ENCODE measurements at places on chromosomes 1 and 21. TPM values are rescaled to one million over a fixed set of nuclear protein-coding genes. Genes with fewer than 3 reads are reported as not detected.
A peak's percentile ranks its signal among the peaks of the same experiment; 100 is the strongest.

DNA sequence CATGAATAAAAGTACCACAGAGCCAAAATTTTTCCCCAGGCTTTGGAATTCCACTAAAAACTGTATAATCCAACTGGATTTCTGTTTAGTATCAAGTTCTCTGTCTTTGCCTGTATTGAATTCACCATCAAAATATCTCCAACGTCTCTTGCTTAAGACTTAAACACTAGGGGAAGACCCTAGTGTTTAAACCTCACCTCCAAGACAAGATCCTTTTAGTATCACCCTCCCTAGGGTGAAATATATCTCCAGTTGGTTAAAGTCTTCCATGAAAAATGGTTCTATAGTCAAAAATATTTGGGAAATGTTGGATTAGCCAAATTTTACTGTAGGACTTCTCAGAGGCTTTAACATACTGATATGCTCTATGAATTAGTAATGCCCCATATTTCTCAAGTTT lies 8.1 kb upstream of the XCL1 start:
- no peak for DNase-seq

DNA sequence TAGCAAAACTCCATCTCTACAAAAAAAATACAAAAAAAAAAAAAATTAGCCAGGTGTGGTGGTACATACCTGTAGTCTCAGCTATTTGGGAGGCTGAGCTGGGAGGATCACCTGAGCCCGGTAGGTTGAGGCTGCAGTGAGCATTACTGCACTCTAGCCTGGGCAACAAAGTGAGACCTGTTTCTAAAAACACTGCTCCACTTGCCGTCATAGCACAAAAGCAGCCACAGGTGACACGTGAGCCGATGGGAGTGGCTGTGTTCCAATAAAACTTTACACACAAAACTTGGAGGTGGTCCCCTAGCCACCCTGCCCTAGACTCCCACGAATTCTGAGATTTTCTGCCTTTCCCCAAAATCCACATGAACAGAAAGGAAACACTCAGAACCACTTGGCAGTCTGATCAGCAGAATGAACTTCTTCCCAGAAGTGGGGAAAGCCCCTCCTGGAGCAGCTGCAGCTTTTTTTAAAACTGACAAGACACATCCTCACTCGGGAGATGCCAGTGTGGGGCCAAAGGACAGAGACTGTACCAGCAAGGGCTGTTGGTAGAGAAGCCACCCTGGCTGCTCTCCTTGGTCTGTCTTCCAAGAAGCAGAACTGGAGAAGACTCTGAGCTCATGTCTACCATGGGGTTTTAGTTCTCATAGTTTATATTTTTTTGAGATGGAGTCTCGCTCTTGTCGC lies 23.3 kb downstream of the PLEKHM2 start:
- DNase-seq, result no peak

- DNase-seq, result peak; percentile 58
These were observed 8.9 kb upstream of the LEMD1 start for GRCh38 chr1:205430696-205431305.

DNA sequence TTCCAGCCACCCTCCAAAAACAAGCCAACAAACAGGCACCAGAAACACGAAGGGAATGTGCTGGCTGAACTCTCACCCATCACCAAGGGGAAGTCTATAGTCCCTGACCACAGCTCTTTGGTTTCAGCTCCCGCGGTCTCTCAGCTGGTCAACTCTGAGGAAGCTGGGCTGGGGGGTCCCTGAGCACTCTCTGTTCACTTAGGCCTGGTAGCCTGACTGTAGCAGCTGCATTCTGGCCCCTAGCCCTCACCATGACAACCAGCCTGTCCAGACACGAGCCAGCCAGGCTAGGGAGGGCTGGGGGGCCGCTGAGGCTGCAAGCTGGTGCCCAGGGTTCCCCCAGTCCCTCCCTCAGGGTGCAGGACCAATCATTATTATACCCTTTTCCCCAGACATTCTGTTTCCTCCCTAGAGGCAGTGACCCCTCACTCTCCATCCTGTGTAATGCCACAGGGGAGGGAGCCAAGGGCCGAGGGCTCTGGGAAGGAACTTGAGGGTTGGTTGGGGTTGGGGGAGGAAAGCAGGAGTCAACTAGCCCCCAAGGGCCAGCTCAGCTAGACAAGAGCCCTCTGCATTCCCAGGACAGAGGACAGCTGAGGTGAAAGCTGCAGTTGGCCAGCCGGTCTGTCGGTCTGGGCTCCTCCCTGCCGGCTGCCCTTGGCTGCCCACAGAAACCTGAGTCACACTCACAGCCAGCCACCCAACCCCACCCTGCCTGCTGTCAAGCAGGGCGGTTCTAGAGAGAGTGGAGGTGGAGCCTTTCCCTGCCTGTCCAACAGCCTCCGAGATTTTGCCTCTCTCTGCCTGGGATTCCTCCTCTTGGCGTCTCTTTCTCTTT lies 1.2 kb upstream of the TRAPPC3 start:
- DNase-seq, result peak; percentile 99

GRCh38 chr1:89064632-89065031 lies 376 bp downstream of the GBP1 start:
- DNase-seq, result peak; percentile 24

GRCh38 chr1:104621221-104621620 lies 871.5 kb downstream of the AMY1C start:
- no peak for DNase-seq

DNA sequence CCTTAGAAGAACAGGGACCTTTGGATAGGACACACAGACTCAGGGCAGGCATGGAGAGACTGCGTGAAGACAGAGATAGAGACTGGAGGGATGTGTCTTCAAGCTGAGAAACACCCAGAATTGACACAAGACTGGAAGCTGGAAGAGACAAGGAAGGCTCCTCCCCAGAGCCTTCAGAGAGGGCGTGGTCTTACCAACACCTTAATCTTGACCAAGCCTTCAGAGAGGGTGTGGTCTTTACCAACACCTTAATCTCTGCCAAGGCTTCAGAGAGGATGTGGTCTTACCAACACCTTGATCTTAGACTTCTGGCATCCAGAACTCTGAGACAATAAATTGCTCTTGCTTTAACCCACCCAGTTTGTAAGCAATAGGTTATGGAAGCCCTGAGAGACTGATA lies 481.4 kb upstream of the VAMP3 start:
- no peak for DNase-seq

DNA sequence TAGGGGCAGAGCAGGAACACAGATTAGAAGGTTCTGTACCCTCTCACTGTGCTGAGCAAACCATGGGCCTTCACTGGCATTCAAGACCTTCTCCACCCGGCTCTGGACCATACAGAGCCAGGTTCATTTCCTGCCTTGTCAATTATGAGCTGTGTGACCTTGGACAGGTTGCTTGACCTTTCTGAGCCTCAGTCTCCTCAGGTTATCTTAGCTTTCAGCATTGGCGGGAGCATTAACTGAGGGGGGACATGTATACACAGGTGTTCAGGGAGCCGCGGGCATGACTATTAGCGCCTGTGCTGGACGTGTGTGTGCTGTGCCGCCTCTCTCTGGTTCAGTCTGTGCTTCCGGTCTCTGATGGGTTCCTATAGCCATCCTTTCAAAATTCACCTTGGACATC lies 32.1 kb downstream of the HTR6 start:
- no peak for DNase-seq

- DNase-seq, result peak; percentile 99
These were observed 22.2 kb downstream of the SLC25A33 start for GRCh38 chr1:9561429-9561828.

DNA sequence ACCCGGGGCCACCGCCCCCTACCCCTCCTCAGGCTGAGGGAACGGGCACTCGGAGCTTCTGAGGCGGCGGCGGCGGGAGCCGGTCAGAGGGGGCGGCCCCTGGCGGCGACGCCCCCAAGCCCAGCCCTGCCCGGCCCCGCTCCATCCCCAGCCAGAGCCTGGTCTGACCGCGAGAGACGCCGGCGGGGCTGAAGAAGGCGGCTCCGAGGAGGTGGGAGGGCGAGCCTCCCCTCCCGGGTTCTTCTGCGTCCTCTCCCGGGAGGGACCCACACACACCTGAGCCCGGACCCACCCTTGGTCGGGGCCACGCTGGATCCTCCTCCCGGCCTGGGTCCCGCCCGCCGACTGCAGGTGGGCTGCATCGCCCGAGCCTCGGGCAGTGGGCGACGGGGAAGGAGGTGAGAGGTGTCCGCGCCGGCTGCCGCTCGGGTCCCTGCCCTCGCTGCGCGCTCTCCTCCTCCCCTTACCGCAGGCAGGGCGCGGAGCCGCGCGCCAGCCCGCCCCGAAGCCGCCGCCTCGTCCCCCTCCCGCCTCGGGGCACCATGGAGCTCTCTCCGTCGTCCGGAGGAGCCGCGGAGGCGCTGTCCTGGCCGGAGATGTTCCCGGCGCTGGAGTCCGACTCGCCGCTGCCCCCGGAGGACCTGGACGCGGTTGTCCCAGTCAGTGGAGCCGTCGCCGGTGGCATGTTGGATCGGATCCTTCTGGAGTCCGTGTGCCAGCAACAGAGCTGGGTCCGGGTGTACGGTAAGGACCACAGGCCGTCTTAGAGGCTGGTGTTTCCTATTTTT lies at the start of gene RASAL2:
RASAL2 (plus strand) TSS at position 154 of the 788 bp plus-strand sequence; CDS start at position 543, 389 bp downstream.
- peak; percentile 85 for DNase-seq

- no peak for DNase-seq
These were observed 51.3 kb upstream of the PLA2G2C start for GRCh38 chr1:20237646-20238045.

Gene FHAD1
- not detected for total RNA-seq

Gene FCMR
- total RNA-seq, result not detected

Gene AKR1A1
- 76.3 TPM for total RNA-seq

Gene VAV3
- under 0.01 TPM for total RNA-seq

Gene TRIM17
- total RNA-seq, result not detected

Measured in GM23248 (cell line).